ENCODE measurements at places on chromosomes 16 and 17.

- DNase-seq: no peak
Measured at GRCh38 chr17:34245351-34245905, 9.7 kb upstream of the CCL2 start.

- no peak for DNase-seq
Measured at GRCh38 chr17:47959825-47960655, 2.4 kb upstream of the PRR15L start.

DNA sequence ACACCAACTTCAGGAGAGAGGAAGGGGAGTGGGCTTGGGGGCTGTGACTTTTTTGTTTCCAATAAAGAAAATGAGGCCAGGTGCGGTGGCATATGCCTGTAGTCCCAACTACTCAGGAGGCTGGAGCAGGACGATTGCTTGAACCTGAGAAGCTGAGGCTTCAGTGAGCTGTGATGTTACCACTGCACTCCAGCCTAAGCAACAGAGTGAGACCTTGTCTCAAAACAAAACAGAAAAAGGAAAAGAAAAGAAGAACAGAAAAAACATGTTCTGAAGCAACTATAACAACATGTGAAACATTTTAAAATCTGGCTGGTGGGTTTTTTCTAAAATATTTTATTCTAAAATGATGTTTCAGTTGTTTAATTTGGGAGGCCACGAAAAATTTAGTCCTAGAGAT, 554.0 kb upstream of the ZFHX3 start:
- no peak for DNase-seq

GRCh38 chr16:83315271-83315670, 492.5 kb upstream of the HSBP1 start:
- no peak for DNase-seq

DNA sequence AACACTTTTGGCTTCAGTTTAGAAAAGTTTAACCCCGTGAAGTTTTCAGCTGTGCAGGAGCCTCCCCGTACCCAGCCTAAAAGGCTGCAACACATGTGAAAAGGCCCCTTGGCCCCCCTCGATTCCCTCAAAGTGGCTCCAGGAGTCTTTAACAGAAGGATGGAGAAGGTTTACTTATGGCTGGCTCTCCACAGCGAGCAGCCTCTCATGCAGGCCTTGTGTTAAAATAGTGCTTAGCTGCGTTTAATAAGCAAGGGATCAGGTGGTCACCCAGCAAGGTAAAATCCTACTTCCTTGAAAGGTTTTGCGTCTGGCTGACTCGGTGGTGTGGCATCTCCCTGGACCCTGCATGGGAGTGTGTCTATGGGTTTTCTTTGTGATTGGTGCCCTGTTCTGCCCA, 8.4 kb upstream of the CYLD start:
- DNase-seq: no peak

GRCh38 chr17:9204637-9205329, 183.5 kb downstream of the NTN1 start:
- DNase-seq: no peak

DNA sequence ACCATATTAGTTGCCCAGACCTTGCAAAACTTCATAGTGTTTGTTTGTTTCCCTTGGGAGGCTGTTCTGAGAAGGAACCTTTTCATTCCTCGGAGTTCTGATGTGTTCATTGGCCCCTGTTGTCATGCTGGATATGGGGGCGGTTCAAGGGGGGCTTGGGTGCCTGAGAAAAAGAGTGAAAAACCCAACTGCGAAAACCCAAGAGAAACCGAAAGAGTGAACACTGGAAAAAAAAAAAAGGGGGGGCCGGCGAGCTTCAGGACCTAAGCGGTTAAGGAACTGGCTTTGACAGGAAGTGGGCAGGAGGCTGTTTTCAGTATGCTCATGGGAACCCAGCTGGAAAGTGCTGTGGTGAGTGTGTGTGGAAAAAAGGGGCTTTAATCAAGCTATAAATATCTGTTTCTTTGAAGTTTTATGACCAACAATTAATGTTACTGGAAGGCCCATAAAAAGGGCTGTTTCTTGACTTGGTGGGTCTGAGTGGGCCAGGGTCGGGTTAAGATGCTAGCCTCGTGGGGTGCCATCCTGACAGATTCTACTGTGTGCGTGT, 510.7 kb downstream of the MAF start:
- DNase-seq: no peak

DNA sequence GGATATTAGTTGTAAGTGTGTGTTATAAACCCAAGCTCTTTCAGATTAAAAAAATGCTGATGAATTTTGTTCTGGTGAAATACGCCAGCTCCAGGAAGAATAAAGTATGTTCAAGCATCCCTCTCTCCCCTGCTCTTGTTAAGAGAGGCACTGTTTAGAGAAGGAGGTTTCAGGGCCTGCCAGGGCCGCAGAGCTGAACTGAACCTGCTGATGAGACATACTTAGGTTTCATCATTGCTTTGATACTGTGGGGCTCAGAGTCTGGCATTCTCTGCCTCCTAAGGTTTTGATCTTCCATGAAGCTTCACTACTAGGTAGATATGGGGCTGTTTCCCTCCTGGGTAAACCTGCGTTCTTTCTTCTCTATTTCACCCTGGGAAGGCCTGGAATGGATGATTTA, 175.3 kb upstream of the FAM20A start:
- no peak for DNase-seq

GRCh38 chr16:19589771-19590302, 34.3 kb downstream of the VPS35L start:
- peak; percentile 80 for DNase-seq

DNA sequence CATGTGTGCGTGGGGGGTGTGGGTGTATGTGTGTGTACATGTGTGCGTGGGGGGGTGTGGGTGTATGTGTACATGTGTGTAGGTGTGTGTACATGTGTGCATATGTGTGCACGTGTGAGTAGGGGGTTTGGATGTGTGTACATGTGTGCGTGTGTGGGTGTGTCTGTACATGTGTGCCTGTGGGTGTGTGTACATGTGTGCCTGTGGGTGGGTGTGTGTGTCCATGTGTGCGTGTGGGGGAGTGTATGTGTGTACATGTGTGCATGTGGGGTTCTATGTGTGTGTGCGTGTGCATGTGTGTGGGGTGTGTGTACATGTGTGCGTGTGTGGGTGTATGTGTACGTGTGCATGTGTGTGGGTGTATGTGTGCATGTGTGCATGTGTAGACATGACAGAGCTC, 129.1 kb downstream of the C16orf95 start:
- no peak for DNase-seq

- no peak for DNase-seq
Measured at GRCh38 chr16:85087899-85088569, 24.2 kb downstream of the CIBAR2 start.

GRCh38 chr17:6608321-6608720, 32.2 kb downstream of the KIAA0753 start:
- no peak for DNase-seq

- no peak for DNase-seq
Measured at GRCh38 chr16:49352892-49353291, 20.7 kb upstream of the C16orf78 start.

DNA sequence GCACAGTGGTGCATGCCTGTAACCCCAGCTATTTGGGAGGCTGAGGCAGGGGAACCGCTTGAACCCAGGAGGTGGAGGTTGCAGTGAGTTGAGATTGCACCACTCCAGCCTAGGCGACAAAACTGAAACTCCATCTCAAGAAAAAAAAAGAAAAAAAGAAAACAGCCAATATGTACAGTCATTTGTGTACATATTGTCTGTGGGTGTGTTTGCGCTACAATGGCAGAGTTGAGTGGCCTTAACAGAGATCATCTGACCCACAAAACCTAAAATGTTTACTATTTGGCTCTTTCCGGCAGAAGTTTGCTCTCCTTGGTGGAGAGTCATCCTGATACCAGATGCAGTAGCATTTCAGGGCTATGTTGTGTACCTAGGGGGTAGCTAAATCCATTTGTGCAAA, 57.9 kb downstream of the ARSG start:
- DNase-seq: no peak

- DNase-seq: no peak
Measured at GRCh38 chr16:81785138-81785924, 6.2 kb downstream of the PLCG2 start.

All from smooth muscle cell of the brain vasculature (primary cell).